Hepatic stellate cell (primary cell): ENCODE measurements at places on chromosomes 3 and 15.

DNA sequence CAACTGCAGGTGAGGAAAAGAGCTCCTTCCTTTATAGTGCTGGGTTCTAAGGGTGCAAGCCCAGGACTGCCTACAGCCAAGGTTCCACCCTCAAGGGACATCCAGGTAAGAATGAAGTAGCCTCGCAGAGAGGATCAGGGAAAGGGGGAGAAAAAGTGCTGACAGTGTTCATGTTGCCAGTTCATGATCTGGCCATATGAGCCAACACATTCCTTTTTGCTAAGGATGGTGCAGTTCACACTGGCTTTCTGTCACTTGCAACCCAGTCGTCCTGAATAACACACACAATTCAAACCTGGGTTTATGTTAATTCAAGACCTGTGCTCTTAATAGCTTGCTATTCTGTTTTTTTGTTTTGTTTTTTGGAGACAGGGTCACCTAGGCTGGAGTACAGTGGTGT, 9.0 kb downstream of the CLN6 start:
- DNase-seq = no peak

- DNase-seq = no peak
Observed at GRCh38 chr15:67241132-67241855, 13.2 kb downstream of the AAGAB start.

GRCh38 chr3:120357807-120358206, 8.7 kb upstream of the LRRC58 start:
- DNase-seq = no peak

GRCh38 chr15:51298620-51299019, 39.8 kb downstream of the CYP19A1 start:
- no peak for DNase-seq

DNA sequence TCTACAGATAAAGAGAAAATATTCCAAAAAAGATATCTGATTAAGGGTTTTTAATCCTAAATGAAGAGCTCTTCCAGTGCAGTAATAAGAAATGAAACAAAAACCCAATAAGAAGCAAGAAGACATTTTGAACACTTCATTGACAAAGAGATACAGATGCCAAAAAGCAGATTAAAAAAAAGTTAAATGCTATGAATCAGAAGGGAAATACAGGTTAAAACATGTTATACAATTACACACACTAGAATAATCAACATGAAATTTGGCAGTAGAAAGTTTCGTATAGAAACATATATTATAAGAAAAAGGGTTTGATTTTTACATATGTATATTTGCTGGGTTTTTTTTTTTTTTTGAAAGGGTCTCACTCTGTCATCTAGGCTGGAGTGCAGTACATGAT, 135.0 kb downstream of the ROBO1 start:
- no peak for DNase-seq

- DNase-seq = no peak
Observed at GRCh38 chr3:186589856-186590579, 19.5 kb downstream of the DNAJB11 start.
